ENCODE measurements at places on chromosomes 2 and 18.

- DNase-seq = no peak
These were observed 54.7 kb downstream of the BIN1 start for GRCh38 chr2:127052057-127052770.

DNA sequence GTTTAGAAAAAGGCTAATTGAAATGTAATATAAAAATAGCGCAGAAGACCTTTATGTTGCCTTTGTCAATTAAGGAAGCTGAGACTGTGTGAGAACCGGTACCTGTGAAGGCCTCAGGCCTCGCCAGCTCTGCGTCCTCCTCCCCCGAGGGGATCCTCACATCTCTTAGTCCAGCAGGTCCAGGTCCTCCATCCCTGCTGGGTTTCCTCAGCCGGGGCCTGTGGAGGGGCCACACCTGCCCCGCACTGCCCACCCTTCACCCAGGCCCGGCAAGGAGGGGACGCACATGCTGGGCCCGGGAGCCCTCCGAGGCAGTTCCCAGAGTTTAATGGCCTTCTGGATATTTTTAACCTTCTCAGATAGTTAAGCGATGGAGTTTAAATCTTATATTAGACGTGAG lies 3.5 kb downstream of the KCNG2 start:
- DNase-seq = no peak

DNA sequence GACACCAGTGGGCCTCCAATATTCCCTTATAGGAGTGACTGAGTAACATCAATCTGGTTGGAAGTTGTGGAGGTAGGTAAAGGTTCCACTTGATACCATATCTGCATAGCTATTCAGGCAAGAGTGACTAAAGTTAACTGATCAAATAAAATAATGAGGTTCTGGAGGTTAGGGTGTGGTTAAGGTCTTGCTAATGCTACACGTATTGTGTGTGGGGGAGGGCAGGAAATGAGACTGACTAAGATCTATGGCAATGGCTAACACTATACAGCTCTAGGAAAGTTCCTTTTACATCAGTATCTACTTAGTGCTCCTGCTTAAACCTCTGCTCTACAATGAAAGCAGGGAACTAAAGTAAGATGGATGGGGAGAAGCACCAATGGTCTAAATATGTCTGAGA lies 149.1 kb upstream of the MGAT5 start:
- DNase-seq = no peak

GRCh38 chr2:195319548-195320412 lies 337.2 kb upstream of the SLC39A10 start:
- DNase-seq = no peak

DNA sequence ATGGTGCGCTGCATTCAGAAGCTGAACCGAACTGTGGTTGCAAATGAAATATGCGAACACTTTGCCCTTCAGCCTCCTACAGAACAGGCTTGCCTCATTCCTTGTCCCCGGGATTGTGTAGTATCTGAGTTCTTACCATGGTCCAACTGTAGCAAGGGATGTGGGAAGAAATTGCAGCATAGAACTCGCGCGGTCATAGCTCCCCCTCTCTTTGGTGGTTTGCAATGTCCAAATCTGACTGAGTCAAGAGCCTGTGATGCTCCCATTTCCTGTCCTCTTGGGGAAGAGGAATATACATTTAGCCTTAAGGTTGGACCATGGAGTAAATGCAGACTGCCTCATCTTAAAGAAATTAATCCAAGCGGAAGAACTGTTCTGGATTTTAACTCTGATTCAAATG lies 291.4 kb downstream of the THSD7B start:
- no peak for DNase-seq

DNA sequence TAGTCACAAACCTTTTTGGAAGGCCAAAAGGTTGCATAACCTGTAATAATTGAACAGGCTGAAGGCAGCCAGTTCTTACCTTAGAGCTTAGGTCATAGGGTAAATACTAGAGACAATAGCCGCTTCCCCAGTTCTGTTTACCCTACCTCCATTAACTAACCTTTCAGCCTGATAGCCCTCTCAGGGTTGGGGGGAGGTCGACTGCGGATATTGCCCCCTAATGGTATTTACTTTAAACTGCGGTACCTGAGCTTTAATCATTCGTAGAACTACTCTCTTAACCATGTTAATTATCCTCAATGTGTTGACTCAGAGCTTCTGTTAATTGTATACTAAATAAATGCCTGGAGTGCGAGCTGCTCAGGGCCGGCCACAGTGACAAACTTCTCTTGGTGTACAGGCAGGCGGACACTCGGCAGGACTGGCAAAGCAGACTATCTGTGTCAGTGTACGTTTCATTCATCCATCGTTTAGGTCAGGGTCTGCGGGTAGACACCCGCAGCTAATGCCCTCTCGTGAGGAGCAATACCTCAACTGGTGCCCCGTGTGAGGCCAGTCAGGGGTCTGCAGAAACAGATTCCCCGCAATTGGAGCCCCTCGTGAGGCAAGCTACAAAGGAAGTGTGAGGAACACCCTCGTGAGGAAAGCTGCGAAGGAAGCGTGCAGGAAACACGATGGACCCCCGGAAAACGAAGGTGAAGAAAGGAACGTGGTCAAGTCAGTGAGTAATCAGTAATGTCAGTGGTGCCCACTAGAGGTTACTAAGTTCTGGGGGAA lies 115.3 kb upstream of the SCN7A start:
- no peak for DNase-seq

DNA sequence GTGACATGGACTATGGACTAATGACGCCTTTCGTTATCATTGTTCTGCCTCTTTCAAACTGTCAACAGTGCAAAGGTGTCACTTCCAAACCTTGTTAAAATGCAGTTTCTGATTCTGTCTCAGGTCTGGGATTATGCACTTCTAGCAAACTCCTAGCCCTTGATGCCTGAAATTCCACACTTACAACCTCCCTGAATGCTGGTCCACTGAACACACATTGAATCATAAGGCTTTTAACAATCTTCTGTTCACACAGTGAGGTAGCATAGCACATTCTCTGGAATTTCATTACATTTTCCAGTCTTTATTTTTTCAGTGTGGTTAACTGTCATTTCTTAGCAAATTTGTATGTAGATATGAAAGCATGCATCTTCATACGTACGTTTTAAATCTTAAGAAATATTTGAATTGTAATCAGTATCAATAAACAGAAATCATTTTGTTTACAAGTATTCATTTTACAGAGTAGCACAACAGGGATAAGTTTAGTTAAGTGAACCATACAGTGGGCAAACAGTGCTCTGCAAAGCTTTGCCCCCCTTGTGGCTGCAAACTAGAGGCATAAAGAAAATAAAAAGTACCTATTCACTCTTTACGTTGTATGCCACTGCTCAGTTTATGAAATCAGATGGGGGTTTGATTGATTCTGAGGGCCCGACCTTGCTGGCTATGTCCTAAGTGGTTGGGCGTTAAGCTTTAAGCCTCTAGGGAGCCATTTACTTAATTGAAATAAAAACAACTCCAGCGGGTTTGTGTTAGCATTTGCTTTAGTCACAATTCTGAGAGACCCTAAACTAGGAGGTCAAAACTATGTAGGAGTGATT lies 250.8 kb downstream of the LRRTM1 start:
- DNase-seq = no peak

GRCh38 chr2:102796337-102796736 lies 34.5 kb downstream of the TMEM182 start:
- DNase-seq = no peak

GRCh38 chr2:78592491-78592890 lies 433.0 kb upstream of the REG3G start:
- no peak for DNase-seq

- DNase-seq = no peak
These were observed 3.4 kb upstream of the ADD2 start for GRCh38 chr2:70771446-70771845.

DNA sequence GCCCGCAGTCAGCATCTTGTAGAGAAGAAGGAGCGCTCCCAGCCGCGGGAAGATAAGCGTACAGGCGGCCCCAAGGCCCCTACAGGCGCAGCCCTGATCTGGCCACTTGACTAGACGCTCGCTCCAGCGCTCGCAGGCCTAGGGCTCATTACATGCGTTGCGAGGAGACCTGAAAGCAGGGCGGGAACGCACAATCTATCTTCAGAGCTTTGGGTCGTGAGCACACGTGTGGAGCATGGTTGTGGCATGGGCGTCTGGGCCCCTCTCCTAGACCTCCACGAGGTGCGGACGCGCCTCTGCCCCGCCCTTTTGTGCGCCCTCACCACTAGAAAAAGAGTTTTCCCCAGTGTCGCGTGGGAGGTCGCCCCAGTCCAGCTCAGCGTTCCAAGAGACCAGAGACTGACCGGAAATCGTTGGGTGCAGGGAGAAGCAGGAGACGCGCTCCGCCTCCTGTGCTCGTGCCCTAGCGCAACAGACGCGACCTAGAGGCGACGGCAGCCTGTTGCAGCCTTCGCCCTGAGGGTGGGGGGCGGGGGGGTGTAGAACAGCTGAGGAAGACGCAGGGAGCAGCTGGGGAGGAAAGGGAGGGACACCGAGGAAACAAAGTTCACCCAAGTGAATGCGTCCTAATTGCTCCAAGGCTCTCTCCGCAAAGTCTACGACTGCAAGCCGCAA lies 12.6 kb downstream of the NR4A2 start:
- no peak for DNase-seq

DNA sequence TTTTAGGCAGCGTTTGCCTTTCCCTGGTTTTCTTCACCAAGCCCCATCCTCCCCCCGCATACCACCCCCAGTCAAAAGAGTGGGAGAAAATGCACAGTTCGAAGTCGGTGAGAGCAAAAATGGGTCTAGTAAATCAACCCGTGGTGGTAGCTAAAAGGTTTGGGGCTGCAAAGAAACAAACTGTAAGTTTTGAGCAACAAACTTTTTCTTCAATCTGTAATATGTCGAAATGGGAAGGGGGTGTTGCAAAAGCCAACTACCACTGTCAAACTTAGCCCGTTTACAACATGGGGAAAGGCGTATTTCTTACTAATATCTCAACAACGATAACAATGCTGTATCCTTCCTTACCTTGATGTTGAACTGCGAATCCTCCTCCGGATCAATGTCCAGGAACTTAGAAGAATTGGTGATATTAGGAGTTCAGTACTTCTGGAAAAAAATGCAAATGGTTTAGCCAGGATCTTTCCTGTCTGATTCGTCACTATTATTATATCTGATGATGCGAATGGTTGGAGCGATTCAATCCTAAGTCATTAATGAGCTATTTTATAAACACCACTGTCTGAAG lies 2.4 kb upstream of the SATB2 start:
- no peak for DNase-seq

GRCh38 chr2:174778085-174778981 lies 14.1 kb upstream of the CHRNA1 start:
- DNase-seq = no peak

DNA sequence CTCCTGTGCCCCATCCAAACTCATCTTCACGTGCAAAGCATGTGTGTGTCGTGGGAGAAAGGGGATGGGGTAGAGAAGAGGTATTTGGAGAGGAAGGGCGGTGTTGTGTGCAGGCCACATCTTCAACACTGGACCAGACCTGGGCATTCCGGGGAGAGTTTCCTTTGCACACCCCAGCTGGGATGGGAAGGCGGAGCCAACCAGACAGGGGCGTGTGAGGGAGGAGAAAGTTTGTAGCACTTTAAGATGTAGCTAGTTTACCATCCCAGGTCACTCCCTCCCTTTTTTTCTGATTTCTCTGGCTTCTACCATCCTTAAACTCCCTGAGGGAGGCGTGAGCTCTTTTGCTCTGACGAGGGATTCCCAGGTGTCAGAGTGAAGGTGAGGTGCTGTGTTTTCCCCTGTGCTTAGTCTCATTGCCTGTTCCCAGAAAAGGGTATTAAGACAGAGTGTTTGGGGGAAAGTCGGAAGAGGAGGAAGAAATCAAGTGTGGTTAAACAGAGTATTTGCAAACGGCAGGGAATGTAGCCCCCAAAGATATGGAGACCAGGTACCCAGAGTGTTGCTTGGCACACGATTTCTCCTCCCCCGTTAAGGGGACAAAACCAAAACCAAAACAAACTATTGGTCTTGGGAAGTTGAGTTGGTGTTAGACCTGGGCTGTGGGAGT lies 1.6 kb downstream of the SETBP1 start:
- no peak for DNase-seq

- no peak for DNase-seq
These were observed 79.6 kb downstream of the SUMO1 start for GRCh38 chr2:202158796-202159195.

DNA sequence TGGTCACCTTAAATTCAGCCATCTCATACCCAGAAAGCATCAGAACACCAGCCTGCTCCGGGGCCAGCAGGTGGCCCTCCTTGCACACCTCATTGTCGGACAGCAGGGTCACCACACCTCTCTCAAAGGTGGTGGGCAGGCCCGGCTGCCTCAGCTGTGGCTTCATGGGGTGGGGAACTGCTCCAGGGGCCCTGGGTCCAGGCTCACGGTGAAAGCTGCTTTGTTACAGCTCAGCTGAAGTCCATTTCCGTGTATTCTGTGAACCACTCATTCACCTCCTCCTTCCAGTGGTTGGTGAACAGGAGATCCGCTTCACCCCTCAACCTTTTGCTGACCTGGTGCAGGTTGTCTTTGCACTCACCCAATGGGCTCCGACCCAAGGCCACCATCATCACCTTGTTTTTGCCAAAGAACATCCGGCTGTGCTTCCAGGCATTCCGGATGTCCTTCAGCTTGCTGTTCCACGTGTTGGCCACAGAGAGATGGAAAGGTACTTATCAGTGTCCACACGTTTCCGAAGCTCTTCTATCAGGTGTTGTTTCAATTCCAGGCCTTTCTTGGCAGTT lies 78.6 kb upstream of the LDLRAD4 start:
- no peak for DNase-seq

DNA sequence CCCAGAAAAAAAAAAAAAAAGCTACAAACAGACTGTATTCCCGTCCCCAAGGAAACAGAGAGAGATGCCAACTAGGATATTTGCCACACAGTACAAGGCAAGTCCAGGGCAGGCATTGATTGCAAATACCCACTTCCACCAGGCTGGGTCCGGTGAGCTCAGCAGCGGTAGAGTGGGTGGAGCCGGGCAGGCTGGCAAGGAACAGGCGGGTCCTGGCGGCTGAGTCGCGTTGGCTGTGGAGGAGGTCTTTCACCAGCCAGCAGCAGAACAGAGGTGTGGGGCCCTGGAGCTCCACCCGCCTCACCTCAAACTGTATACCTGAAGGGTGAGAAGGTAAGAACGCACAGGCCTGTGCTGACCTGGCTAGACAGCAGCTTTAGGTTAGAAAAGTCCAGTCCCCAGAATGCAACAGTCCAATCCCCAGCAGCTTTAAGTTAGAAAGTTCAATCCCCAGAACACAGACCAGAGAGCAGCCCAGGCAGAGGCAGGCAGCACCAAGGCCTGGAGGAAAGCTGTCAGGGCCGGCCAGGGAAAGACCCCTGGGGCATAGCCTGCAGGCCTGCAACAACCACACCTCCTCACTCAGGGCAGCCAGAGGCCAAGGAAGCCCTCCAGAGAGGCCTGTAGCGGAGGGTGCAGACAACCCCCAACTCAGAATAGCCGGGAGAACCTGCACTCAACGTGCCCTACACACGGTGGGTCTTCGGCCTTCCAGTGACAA lies 21.9 kb upstream of the MTERF4 start:
- DNase-seq = no peak

Measured in RWPE2 (cell line).